ENCODE measurements at places on chromosomes 1 and 21. TPM values are rescaled to one million over a fixed set of nuclear protein-coding genes. Genes with fewer than 3 reads are reported as not detected.

TCP10L gene
- 0.55 TPM for total RNA-seq

CD1D gene
- 1.9 TPM for total RNA-seq

GNG5 gene
- total RNA-seq: 124 TPM

ICOSLG gene
- total RNA-seq: 4.6 TPM

CLCA4 gene
- total RNA-seq: not detected

ANGPTL1 gene
- total RNA-seq: 19.2 TPM

PTGER3 gene
- total RNA-seq: 1.6 TPM

NUDC gene
- 56.2 TPM for total RNA-seq

NLRP3 gene
- 2.0 TPM for total RNA-seq

GRCh38 chr21:38428211-38428610 is 70.1 kb downstream of the ERG start:
- DNase-seq: no peak

DNA sequence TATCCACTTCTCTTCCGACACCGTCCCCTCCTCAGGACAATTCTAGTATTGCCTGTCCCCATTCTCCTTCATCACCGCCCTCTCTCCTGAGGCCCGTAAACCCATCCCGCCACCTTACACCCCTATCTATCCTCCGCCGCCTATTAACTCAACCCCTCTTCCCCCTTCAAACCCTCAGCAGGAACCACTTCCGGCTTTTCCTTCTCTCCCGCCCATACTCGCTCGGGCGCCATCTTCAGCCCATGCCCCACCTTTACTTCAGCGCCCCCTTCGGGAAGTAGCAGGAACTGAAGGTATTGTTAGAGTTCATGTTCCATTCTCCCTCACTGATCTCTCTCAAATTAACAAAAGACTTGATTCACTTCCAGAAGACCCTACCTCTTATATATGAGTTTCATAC is 31.6 kb downstream of the VN1R5 start:
- DNase-seq: no peak

- DNase-seq: no peak
Observed at GRCh38 chr1:55071477-55071876, 32.1 kb downstream of the PCSK9 start.

- DNase-seq: no peak
Observed at GRCh38 chr1:225526878-225527277, 99.0 kb upstream of the LBR start.

DNA sequence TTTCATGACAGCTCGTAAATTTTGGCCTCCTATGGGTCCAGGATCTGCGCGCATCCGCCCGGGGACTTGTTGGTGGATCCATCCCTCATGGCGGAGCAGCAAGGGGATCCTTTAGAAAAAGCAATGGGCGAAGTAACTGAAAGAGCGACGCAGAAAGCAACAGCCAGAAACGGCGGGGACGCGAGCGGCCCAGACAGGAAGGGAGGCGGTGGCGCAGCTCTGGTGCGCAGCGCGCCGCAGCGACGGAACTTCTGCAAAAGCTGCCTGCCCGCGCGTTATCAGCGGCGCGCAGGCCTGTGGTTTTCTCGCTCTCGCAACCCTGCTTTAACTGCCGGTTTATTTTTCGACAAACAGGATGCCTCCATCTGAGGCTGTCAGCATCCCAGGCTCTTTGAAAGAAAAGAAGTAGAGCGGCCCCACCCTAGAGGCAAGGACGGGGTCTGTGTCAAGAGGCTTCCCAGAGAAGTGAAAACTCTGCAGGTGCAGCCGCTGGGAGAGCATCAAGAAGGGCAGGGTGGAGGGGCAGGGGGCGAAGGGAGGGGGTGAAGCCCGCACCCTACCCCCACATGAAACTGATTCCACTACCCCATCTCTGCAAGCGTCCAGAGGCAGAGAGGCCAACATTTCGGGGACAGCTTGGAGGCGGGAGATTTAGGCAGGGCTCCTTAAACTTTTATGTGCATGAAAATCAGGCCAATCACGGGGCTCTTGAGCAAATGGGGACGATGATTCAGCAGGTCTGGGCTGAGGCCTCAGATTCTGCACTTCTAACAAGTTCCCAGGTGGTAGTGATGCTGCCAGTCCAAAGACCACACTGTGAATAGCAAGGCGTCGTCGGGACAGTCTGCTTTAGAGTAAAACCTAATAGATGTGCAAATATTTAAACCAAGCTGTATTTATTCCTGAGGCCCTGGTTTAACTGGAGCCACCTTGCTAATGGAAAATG is 22.2 kb downstream of the RUNX1 start:
- peak; percentile 76 for DNase-seq

- DNase-seq: peak; percentile 34
Observed at GRCh38 chr1:215526147-215526845, 40.8 kb upstream of the KCTD3 start.

- no peak for DNase-seq
Observed at GRCh38 chr21:37546949-37547614, 180.5 kb downstream of the DYRK1A start.

DNA sequence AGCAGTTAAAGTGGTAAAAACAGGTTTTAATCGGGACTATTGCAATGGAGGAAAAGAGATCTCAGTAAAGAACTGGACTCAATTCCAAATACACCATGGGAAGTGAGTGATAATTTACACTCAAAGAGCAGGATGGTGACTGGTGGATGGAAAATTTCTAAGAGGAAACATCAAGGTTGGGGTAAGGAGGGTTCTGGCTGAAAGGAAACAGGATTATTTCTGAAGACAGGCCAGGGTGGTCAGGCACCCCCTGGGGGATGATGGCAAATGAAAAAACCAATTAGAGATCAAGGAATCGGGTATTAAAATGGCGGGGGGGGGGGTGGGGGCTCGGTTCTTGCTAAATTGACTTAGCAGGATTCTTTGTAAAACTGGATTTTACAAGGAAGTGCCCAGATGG is 12.3 kb upstream of the HSD11B1 start:
- DNase-seq: no peak

DNA sequence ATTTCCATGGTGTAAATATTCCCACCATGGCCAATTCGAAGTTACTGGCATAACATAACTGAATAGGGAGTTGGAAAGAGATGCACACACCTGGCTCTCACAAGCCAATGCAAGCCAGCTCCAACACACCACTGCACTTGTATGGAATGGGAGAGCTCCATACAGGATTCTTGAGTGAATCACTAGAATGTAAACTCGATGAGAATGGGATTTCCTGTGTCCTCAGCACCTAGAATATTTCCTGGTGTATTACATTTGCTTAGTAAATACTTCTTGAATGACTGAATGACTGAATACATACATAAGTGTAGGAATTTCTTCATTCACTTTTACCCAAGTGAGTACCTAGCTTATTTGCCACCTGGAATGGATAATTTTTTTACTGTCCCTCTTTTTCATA is 16.2 kb upstream of the PPIE start:
- DNase-seq: no peak

GRCh38 chr1:62230718-62231117 is 36.1 kb downstream of the L1TD1 start:
- DNase-seq: no peak

DNA sequence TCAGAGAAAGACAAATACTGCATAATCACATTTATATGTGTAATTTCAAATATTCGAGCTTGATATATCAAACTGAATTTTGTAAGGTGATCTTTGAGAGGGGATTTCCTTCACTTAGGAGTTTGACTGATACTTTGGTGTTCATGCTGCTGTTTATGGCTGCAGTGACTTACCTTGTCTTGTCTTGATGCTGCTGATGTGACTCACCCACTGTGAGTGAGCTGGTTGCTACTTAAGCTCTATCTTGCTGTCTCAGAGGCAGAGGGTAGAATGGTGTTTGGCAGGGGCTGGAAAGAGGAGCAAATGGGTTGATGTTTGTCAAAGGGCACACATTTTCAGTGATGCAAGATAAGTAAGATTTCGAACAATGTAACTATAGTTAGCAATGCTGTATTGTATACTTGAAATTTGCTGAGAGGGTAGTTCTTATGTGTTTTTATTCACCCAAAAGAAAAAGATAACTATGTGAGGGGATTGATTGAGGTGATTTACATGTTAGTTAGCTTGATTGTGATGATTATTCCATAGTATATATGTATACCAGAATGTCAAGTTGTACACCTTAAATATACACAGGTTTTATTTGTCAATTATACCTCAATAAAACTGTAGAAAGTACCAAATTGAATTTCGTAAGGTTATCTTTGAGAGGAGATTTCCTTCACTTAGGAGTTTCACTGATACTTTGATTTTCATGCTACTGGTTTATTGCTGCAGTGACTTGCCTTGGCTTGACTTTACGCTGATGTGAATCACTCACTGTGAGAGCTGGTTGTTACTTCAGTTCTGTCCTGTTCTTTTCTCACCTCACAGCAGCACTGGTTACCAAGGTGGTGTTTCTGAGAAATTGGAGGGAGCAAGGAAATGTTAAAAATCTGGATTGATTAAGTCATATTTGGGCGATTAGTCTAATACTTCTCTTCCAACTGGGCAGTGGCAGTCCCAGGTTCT is 94.5 kb upstream of the SLC5A9 start:
- no peak for DNase-seq

DNA sequence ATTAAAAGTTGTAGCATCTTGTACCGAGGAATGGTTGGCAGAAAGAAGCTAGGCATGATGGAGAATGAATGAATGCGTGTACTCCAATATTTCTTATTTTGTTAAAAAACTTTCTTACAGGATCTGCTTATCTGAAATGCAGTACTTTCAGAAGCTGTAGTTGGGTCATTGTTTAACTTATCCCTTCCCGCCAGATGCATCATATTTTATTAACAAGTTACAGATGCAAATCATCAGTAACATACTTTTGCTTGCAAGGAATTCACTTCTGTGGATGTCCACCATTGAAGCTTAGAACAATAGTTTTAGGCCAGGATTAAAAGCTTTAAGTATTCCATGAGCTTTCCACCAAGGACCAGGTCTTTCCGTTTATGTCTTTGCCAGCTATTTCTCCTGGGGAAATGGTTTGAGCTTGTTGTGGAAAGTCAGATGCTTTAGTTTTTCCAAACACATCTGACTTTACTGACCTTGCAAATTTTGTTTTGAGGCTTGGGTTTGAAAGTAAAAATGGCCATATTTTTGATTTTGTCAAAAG is 65.4 kb downstream of the PATJ start:
- DNase-seq: no peak

- DNase-seq: no peak
Observed at GRCh38 chr1:38098101-38098847, 51.7 kb upstream of the POU3F1 start.

DNA sequence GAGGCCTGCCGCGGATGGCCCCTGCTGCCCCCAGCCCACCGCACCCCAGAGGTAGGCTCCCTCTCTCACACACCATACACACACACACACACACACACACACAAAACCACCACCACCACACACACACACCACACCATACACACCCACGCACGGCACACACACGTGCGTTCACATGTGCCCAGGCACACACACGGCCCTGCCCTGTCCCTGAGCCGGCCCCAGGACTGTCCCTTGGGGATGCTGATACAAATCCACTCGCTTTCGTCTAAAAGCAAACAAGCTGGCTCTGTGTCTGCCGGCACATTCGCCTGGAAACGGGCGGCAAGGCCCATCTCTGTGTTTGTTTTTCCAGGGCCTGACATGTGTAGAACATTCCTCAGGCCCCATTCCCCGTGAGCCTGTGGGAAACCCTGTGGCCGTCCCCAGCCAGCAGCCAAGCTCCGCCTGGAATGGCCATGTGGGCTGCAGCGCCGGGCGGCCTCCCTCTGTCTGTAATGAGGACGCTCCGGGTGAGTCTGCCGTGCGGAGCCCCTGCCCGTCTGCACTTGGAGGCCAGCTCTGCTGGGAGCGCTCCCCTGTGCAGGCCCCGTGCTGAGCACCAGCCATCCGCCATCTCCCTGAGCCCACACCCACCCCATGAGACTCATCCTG is 67.4 kb downstream of the DMRTB1 start:
- DNase-seq: no peak

- DNase-seq: no peak
Observed at GRCh38 chr1:185328255-185328654, 11.2 kb upstream of the IVNS1ABP start.

GRCh38 chr1:209777587-209777986 is 6.8 kb downstream of the C1orf74 start:
- DNase-seq: no peak

DNA sequence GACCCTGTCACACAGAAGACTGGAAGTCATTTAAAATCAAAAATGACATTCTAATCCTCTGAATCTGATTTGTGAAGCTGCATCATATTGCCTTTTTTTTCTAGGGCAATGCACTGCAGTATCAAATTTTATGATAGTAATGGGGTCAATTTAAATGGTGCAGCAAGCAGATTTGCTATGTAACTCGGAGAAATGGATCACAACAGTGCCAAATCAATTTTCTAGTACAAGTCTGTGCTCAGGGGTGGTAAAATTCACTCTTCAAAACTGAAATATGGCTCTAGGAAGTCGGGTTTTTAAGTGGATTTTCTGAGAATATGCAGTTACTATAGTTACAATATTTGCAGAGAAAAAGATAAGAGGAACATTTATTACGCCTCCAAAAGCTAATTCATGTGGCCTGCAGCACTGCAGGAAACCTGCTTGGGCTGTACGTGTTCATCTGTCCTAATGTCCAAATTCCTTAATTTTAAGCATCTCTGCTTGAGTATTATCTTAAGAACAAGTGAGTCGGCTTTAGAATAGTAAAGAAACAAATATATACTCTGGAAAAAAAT is 31.5 kb downstream of the HLCS start:
- no peak for DNase-seq

GRCh38 chr1:156624814-156625435 is 5.7 kb downstream of the HAPLN2 start:
- no peak for DNase-seq

DNA sequence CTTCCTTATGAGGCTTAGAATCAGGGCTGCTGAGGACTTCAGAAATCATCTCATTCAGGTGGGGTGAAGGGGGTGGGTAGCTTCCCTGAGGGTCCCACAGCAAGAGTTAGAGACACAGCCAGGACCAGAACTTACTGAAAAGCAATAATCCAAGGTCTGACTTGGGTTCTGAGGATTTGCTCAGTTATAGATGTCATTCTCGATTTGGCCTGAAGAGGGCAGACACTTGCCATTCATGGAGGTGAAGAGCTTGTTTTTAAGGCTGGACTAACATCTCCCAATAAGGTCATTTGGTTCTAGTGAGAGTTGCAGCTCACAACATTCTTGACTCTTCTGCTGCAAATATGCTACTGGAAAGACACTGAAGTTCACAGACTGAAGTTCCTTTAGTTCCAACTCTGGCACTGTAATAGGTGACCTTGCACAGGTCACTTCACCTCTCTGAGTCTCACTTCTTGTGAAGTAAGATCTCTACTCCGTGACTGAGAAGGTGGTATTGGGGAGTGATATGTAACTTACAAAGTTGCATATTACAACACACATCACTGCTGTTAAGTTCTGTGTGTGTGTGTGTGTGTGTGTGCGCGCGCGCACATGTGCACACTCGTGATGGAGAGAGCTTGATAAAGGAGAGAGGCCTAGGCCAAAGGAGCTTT is 69.8 kb upstream of the DIRAS3 start:
- peak; percentile 62 for DNase-seq
